Osteocyte (in vitro differentiated cells): ENCODE measurements at places on chromosomes 2 and 18.

GRCh38 chr2:145404690-145405089 lies 884.8 kb upstream of the ZEB2 start:
- no peak for DNase-seq

- no peak for DNase-seq
Measured at GRCh38 chr2:239884875-239885274, 140.3 kb downstream of the NDUFA10 start.

GRCh38 chr2:50535971-50536759 lies 495.8 kb downstream of the NRXN1 start:
- DNase-seq = no peak

GRCh38 chr2:241373446-241373845 lies 17.4 kb downstream of the FARP2 start:
- no peak for DNase-seq

DNA sequence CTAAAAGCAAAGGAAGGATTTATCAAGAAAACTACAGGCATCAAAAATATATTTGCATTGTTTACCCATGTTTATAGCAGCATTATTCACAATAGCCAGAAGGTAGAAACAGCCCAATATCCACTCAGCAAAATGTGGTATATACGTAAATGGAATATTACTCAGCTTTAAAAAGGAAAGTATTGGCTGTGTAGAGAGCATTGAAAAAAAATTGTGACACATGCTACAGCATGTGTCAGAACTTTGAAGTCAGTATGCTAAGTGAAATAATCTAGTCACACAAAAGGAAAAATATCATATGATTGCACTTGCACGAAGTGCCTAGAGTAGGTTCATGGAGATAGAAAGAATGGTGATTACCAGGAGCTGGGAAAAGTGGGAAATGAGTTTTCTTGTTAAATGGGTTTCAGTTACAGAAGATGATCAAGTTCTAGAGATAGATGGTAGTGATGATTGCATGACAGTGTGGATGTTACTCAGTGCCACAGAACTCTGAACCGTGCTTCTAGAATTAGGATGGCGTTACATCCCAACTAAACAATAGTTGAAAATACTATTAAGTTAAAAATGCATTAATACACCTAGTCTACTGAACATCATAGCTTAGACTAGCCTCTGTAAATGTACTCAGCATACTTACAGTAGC lies 20.1 kb downstream of the ANKRD12 start:
- DNase-seq = no peak

DNA sequence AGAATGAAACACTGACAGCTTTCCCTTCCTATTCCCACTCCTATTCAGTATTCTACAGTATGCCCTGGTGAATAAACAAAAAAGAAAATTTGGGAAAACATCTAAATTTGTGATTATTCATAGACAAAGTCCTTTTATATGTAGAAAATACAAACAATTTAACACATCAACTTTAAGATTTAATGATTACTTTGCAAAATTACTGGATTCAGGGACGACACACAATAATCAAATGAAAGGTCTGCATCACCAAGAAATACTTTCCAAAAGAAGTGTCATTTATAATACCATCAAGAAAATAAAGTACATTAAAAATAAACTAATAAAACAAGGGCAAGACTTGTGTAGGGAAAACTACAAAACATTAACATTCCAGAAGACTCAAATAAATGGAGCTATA lies 199.8 kb downstream of the KCNJ3 start:
- DNase-seq = no peak

DNA sequence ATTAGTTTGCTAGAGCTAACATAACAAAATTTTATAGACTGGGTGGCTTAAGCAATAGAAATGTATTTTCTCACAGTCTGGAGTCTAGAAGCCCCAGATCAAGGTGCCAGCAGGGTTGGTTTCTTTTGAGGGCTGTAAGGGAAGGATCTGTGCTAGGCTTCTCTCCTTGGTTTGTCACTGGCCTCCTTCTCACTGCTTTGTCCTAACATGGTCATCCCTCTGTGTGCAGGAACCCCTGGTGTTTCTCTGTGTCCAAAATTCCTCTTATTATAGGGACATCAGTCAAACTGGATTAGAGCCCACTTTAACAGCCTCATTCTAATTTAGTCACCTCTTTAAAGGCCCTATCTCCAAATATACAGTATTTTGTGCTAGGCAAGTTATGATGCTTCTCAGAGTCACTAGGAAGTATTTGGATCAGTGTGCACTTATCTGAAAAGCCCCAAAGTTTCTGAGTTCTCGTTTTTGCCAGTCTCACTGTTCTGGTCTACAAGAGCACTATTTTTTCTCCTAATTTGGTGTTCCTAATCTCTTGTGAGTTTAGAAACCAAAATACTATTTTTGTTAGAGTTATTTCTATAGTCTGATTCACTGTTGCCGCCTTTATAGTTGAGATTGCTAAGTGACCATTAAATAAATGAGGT lies 29.0 kb downstream of the ZC3H6 start:
- DNase-seq = no peak
